Ascending aorta (tissue), 2 donors: ENCODE measurements at places on chromosomes 7 and 10.

DNA sequence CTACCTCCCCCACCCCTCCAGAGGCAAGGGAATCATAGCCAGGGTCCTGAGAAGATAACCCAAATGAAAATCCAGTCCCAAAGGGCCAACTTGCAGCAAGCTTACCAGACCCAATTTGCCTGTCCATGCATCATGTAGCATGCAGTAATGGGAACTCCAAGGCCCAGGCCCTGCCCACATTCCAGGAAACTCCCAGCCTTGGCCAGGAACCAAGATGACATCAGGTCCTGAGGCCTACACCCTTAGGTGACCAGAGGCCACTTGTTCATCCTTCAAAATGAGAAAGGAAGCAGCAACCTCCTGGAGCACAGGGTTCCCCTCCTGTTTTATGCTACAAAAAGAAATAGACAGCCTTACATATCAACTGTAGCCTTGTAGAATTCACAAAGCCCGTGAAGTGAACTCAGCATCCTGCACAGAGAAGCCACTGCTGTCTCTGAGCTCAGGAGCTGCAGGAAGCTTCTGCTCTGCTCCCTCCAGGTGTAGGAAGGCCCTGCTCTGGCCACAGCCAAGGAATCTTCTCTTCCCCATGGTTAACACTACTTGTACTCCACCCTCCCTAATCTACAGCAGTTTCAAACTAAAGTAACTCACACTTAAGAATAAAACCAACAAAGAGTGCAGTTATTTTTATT, 30.3 kb upstream of the GRB10 start:
- no peak overlapping the region for H3K4me3 ChIP-seq
- DNase-seq, result no peak
- H3K27me3 ChIP-seq, result no peaks in the 10 kb centered on the region

DNA sequence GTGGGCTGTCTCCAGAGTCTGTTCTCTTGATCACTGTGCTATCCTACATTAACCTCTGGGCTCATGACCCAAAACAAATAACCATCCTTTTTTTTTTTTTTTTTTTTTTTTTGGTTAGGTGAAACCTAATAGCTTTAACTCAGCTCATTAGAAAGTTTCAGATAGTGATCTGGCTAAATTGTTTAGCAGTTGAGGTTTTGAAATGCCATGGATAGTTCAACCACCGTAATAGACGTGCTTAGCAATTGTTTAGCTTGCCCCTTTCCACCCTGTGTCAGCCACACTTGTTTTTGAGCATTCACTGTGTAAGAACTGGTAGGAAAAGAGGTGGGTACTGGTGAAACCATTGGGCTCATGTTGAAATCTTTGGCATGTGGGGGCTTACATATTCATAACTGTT, 3.8 kb downstream of the PLCE1 start:
- H3K36me3 ChIP-seq, result no peaks in the 10 kb centered on the region
- no peak for DNase-seq
- H3K27ac ChIP-seq, result no peak overlapping the region

- DNase-seq, result no peak
- peak overlapping the region; percentile 89 for H3K27ac ChIP-seq
- no peak overlapping the region for H3K4me3 ChIP-seq
- H3K27me3 ChIP-seq, result no peaks in the 10 kb centered on the region
- H3K36me3 ChIP-seq, result peaks cover 3% of the 10 kb centered on the region
Measured at GRCh38 chr10:77972148-77972547, 45.6 kb upstream of the DLG5 start.

GRCh38 chr10:14478604-14479003, 147.9 kb upstream of the FRMD4A start:
- no peak for DNase-seq
- no peaks in the 10 kb centered on the region for H3K36me3 ChIP-seq
- no peaks in the 10 kb centered on the region for H3K4me1 ChIP-seq
- no peak overlapping the region for H3K27ac ChIP-seq
- no peaks in the 10 kb centered on the region for H3K27me3 ChIP-seq

GRCh38 chr7:153934048-153934447, 118.2 kb upstream of the DPP6 start:
- no peaks in the 10 kb centered on the region for H3K4me1 ChIP-seq
- no peaks in the 10 kb centered on the region for H3K27me3 ChIP-seq
- no peak overlapping the region for H3K4me3 ChIP-seq

DNA sequence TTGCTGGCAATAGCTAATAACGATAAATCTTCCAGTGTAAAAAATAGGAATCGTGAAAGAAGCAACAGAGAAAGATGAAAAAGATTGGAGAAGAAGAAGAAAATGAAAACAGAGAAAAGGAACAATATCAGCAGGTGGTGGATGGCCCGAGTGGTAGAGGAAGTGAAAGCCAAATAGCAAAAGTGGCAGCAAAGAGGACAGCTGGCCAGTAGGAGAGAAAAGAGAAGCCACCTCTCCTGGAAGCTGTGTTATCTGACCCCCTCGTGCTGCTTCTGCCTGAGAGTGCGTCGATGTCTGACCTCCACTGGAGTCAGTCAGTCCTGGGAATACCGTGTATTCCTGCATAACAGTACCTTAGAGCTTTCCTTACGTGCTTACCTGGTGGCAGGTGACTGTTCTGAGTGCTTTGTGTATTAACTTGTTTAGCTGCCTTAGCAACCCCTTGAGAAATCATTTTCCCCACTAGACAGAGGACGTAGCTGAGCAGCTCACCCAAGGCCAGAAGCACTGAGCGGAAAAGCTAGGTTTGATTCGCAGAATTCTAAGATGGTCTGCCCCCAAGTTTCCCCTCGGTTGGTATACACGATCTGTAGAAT, 88.3 kb downstream of the CHN2 start:
- H3K36me3 ChIP-seq, result no peaks in the 10 kb centered on the region
- H3K4me1 ChIP-seq, result no peaks in the 10 kb centered on the region
- H3K27me3 ChIP-seq, result no peaks in the 10 kb centered on the region
- no peak overlapping the region for H3K27ac ChIP-seq
- DNase-seq, result no peak

DNA sequence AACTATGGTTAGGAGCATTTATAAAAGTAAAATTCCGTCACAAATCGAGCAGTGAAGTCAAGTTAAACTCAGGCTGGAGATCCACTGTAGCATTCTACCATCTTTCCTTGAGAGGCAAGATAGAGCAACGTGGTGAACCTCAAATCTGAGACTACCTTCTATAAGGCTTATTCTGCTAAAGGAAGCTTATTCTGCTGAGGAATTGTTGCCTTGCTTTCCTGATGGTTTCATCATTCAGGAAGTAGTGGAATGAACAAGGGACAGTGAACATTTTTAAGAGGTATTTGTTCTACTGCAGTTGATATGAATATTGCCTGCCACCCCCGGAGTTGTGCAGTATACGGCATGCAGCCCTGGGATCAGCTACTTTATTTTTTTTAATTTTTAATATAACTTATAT, 170.8 kb downstream of the VPS50 start:
- no peaks in the 10 kb centered on the region for H3K4me1 ChIP-seq
- no peak overlapping the region for H3K4me3 ChIP-seq
- no peaks in the 10 kb centered on the region for H3K36me3 ChIP-seq
- H3K27ac ChIP-seq, result no peak overlapping the region
- DNase-seq, result no peak
- H3K27me3 ChIP-seq, result no peaks in the 10 kb centered on the region

GRCh38 chr10:118523775-118524174, 71.7 kb downstream of the PRLHR start:
- H3K27me3 ChIP-seq, result no peaks in the 10 kb centered on the region
- H3K4me3 ChIP-seq, result no peak overlapping the region
- DNase-seq, result no peak
- H3K27ac ChIP-seq, result no peak overlapping the region
- H3K36me3 ChIP-seq, result no peaks in the 10 kb centered on the region
- H3K4me1 ChIP-seq, result no peaks in the 10 kb centered on the region

DNA sequence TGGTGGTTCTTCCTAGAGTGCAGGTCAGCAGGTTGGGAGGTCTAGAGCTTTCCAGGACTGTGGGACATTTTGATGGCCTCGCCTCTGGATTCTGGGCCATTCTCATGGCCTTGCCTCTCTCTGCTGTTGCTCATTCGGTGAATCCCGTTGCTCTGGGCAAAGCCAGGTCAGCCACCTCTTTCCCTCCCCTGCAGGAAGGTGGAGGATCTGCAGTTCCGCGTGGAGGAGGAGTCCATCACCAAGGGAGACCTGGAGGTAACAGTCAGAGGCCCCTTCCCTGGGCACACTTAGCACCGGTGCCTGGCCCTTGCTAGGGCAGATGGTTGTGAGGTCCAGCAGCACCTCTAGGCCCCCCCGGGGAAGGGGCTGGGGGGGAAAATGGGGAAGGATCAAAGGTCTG, 74.9 kb downstream of the CLIP2 start:
- no peaks in the 10 kb centered on the region for H3K27me3 ChIP-seq
- peaks cover 24% of the 10 kb centered on the region for H3K36me3 ChIP-seq
- no peak overlapping the region for H3K4me3 ChIP-seq
- no peak overlapping the region for H3K27ac ChIP-seq

DNA sequence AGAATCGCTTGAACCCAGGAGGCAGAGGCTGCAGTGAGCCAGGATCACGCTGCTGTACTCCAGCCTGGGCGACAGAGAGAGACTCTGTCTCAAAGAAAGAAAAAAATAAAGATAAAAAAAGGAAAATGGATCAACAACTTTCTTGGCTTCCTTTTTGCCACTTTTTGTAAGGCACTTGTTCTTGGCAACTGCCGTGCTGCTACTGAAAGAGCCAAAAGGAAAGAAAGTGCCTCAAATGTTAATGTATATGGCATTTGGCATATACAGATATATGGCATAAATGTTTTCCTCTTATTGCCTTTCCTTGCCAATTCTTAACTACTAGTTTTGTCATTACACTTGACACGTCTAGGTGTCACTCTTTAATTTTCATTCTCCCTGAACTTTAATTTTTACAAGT, 393.7 kb upstream of the LRGUK start:
- H3K4me3 ChIP-seq, result no peak overlapping the region
- H3K27me3 ChIP-seq, result no peaks in the 10 kb centered on the region
- DNase-seq, result no peak
- H3K4me1 ChIP-seq, result no peaks in the 10 kb centered on the region
- H3K27ac ChIP-seq, result no peak overlapping the region

GRCh38 chr7:132066761-132067171, 509.5 kb downstream of the PLXNA4 start:
- peaks cover 24% of the 10 kb centered on the region for H3K4me1 ChIP-seq
- no peaks in the 10 kb centered on the region for H3K36me3 ChIP-seq
- no peak for DNase-seq
- H3K27ac ChIP-seq, result peak overlapping the region; percentile 81
- H3K4me3 ChIP-seq, result no peak overlapping the region
- no peaks in the 10 kb centered on the region for H3K27me3 ChIP-seq

DNA sequence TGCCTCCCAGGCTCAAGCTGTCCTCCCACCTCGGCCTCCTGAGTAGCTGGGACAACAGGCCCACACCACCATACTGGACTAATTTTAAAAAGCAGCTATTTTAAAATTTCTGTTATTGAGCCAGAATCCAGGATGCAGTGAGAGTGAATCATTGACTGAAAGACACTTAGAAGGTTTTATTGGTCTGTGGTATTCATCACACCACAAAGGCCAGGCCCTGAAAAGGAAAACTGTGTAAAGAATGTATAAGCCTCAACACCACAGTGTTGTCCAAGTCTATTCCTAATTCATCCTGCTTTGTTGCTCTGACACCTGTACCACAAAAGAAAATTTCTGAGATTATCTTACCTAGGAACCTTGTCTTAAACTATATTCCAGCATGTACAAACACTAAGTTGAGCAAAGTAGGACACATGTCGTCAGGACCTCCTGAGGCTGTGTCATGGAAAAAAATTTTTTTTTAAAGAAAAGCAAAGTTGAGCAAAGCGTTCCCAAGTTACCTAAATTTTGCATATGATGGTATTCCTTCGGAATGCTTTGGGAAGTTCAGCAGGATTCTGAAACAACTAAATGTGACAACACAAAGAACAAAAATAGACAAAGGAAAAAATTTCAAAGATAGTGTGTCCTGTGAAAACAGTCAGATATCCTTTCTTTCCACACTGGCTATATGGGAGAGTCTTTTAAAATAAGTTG, 129.6 kb upstream of the MKLN1 start:
- H3K4me3 ChIP-seq, result no peak overlapping the region
- no peak overlapping the region for H3K27ac ChIP-seq
- no peaks in the 10 kb centered on the region for H3K27me3 ChIP-seq
- no peak for DNase-seq
- H3K4me1 ChIP-seq, result no peaks in the 10 kb centered on the region
